ENCODE measurements at places on chromosomes 6 and 20.

- H3K27ac ChIP-seq, result no peak overlapping the region
- DNase-seq, result no peak
- H3K4me3 ChIP-seq, result no peak overlapping the region
- no peaks in the 10 kb centered on the region for H3K36me3 ChIP-seq
Observed at GRCh38 chr6:67493682-67494081, 1141.4 kb upstream of the ADGRB3 start.

DNA sequence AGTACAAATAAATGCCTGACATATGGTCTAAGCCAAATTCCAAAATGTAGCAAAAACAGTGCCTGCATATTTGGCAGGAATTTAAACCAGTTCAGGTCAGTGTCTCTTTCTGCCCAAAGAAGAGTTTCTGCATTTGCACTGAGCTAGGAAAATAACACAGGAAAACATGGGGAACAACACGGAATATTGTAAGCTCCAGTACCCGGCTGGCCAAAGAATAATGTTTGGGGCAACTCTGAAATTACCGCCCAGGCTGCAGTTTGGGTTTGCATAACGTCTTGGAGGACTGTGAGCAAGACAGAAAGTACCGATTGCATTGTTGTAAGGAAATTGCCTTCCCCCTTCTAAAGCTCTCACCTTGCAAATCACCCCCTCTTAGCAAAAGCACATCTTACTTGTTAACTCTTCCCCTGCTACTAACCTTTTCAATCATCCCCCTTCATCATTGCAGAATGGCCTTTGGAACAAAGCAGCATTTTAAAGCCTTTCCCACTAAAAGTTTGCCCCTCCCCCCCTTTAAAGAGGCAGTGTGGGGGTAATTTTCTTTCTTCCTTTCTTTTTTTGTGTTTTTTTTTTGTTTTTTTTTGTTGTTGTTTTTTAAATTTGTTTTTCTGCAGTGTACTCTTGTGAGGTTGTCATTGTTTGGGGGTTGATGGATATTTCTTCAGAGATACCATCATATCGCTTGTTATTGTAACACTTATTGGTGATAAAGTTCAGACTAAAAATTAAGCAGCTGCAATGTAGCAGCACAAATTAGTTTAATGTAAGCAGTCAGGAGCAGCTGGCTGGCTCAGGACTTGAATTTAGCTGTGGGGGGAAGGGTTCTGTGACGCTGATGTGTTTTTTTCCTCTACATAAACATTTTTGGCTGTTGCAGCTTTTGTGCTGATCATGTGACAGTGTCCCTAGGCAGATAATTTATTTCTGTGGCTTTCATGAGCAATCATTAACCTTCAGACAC, 100.0 kb upstream of the CITED2 start:
- no peak overlapping the region for H3K4me3 ChIP-seq
- peak overlapping the region; percentile 7 for H3K27ac ChIP-seq
- no peaks in the 10 kb centered on the region for H3K36me3 ChIP-seq
- no peaks in the 10 kb centered on the region for H3K27me3 ChIP-seq
- DNase-seq, result no peak

DNA sequence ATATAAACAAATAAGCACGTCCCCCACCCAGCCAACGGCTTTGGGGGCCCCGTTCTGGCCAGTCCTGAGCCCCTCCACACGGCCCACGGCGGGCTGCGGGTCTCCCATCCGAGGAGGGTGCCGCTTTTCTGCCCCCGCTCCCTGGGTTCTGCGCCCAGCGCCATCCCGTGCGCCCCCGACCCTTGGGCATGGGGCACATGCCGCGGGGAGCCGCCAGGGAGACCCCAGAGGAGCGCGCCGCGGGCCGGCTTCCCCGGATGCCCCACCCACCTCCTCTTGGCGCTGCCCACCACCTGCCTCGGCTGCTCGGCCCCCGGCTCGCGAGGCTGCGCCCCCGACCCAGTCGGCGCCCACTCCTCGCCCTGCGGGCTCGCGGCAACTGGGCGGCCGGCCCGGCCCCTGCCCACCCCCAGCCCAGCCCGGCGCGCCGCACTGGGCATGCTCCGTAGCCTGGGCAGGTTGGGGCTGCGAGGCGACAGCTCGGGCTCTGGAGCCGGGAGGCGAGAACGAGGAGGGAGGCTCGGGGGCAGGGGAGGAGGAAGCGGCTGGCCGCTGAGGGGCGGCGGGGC, 570 bp upstream of the PLCB4 start:
- H3K27me3 ChIP-seq, result no peaks in the 10 kb centered on the region
- no peaks in the 10 kb centered on the region for H3K36me3 ChIP-seq
- H3K4me3 ChIP-seq, result peak overlapping the region; percentile 77
- DNase-seq, result no peak
- no peaks in the 10 kb centered on the region for H3K4me1 ChIP-seq

- peaks cover 16% of the 10 kb centered on the region for H3K4me1 ChIP-seq
- no peak for DNase-seq
Observed at GRCh38 chr6:145042559-145042958, 692.8 kb downstream of the EPM2A start.

DNA sequence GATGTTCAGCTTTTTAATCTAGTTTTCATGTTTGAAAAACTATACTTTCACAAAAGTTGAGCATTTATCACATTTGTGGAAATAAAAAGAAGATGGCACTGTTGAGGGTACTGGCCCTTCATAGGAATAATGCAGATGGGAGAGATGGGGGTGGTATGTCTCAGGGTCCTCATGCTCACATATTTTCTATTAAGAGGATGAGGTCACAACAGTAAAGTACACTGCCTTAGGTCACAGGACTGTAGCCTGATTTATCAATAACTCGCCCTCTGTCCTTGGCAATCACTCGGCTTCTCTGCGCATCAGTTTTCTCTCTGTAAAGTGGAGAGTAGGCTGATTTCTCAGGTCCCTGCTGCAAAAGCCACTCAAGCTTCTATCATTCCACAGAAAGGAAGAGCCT, 55.9 kb downstream of the PPP1R3G start:
- H3K27ac ChIP-seq, result no peak overlapping the region
- H3K36me3 ChIP-seq, result no peaks in the 10 kb centered on the region
- no peaks in the 10 kb centered on the region for H3K4me1 ChIP-seq
- H3K27me3 ChIP-seq, result no peaks in the 10 kb centered on the region

DNA sequence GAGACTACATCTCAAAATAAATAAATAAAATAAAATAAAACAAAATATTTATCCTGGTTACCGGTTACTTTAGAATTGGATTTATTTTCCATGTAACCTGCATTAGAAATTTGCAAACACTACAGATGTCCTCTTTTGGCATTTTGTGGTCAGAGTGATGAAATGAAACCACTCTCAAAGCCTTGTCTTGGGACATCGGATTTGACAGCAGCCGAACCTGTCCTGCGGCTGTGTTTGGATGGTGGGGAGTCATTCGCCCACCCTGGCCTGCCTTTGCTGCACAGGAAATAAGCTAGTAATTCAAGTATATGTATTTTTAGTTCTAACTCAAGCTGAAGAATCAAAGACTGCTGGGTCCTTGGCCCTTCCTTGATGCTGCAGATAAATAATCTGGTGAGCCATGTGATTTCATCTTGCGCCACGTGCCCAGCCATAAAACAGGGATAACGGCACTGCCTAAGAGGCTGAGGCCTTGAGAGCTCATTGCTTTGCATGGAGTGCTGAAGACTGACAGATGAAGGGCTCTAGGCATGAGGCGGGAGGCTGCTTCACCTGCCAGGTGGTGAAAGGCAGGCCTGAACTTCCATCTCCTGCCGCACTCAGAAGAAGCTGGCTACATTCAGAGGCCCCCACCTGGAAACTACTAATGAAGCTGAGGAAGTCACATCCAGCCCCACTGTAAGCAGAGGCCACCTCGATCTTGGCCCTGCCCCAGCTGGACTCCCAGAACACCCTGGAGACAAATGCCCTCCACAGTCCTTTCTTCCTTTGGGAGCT, 76.9 kb downstream of the NOL4L start:
- no peak overlapping the region for H3K27ac ChIP-seq
- no peak overlapping the region for H3K4me3 ChIP-seq
- H3K27me3 ChIP-seq, result no peaks in the 10 kb centered on the region
- peaks cover 12% of the 10 kb centered on the region for H3K4me1 ChIP-seq
- no peaks in the 10 kb centered on the region for H3K36me3 ChIP-seq
- DNase-seq, result no peak

DNA sequence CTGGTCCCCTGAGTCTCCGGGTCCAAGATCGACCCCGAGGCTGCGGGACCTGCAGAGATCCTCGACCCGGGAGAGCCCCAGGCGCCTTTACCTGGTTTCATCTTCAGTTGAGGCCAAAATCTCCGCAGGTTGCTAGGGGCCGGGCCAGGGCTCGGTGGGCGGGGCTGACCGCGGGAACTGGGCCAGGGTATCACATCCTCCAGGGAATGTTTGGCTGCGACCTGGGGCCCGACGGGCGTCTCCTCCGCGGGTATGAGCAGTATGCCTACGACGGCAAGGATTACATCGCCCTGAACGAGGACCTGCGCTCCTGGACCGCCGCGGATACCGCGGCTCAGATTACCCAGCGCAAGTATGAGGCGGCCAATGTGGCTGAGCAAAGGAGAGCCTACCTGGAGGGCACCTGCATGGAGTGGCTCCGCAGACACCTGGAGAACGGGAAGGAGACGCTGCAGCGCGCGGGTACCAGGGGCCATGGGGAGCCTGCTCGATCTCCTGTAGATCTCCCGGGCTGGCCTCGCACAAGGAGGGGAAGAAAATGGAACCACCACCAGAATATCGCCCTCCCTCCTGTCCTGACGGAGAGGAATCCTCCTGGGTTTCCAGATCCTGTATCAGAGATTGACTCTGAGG, 53.8 kb upstream of the POLR1H start:
- H3K36me3 ChIP-seq, result no peaks in the 10 kb centered on the region
- H3K27me3 ChIP-seq, result no peaks in the 10 kb centered on the region
- peak overlapping the region; percentile 50 for H3K4me3 ChIP-seq
- DNase-seq, result no peak
- H3K4me1 ChIP-seq, result peaks cover 16% of the 10 kb centered on the region
- H3K27ac ChIP-seq, result peak overlapping the region; percentile 68

- no peak overlapping the region for H3K27ac ChIP-seq
- peaks cover 16% of the 10 kb centered on the region for H3K36me3 ChIP-seq
- no peaks in the 10 kb centered on the region for H3K27me3 ChIP-seq
- H3K4me1 ChIP-seq, result peaks cover 26% of the 10 kb centered on the region
- H3K4me3 ChIP-seq, result no peak overlapping the region
Observed at GRCh38 chr20:44109951-44110361, 77.0 kb downstream of the JPH2 start.

DNA sequence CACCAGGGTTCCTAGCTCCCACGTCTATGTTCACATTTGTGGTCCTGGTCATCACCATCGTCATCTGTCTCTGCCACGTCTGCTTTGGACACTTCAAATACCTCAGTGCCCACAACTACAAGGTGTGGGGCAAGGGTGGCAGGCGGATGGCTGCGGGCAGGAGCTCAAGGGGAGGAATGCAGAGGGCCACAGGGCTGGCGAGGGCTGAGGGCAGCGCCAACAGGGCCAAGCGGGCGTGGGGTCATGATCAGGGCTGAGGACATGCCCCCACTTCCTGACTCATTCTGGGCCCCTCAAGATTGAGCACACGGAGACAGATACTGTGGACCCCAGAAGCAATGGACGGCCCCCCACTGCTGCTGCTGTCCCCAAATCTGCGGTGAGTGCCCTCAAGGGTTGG, 4.6 kb upstream of the CAPN11 start:
- H3K27ac ChIP-seq, result no peak overlapping the region
- H3K4me1 ChIP-seq, result peaks cover 19% of the 10 kb centered on the region
- H3K36me3 ChIP-seq, result peaks cover 12% of the 10 kb centered on the region
- no peak overlapping the region for H3K4me3 ChIP-seq

DNA sequence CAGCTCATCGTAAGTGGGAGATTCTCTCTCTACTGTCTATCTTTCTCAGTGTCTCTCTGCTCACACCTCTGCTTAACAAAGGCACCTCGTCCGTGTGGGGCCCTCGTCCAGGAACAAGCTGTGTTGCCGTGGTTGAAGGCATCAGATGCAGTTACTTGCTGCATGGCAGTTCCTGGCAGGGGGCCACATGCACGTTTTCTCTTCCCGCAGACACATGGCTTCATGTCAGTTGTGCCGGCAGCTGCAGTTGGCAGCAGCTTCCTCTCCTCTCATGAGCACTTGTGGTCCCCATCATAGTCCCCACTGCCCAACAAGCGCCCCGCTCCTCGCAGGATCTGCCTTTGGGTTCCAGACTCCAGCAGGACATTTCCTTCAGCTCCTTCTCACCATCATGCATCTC, 7.1 kb upstream of the AFDN start:
- H3K27me3 ChIP-seq, result no peaks in the 10 kb centered on the region
- DNase-seq, result no peak
- H3K36me3 ChIP-seq, result no peaks in the 10 kb centered on the region
- no peak overlapping the region for H3K27ac ChIP-seq

DNA sequence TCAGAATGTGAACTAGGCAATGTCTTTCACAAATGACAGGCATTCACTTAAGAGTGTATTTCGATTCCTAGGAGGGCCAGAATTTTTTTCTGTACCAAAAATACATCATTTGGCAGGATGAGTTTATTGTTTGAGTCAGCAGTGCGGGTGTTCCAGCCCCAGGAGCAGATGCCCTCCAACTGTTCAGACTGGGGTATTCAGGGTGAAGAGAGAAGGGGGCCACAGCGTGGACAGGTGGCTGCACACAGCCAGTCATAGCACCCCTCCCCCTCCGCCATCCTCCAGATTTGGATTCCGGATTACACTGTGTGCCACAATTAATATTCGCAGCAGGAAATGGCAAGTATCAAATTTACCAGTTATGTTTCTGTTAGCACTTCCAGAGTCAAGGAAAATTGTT, 38.6 kb downstream of the RIPOR2 start:
- H3K4me1 ChIP-seq, result no peaks in the 10 kb centered on the region
- H3K27ac ChIP-seq, result no peak overlapping the region
- H3K27me3 ChIP-seq, result no peaks in the 10 kb centered on the region
- H3K4me3 ChIP-seq, result no peak overlapping the region
- no peaks in the 10 kb centered on the region for H3K36me3 ChIP-seq

GRCh38 chr6:36954262-36954931, at the start of gene PI16:
Gene PI16 (plus strand): TSS chr6:36954738. CDS start chr6:36954761, 23 bp downstream.
- H3K4me1 ChIP-seq, result no peaks in the 10 kb centered on the region
- DNase-seq, result peak; percentile 58
- H3K36me3 ChIP-seq, result no peaks in the 10 kb centered on the region
- no peak within 1 kb of the TSS for H3K27ac ChIP-seq
- no peaks in the 10 kb centered on the region for H3K27me3 ChIP-seq

GRCh38 chr6:120357447-120357846, 976.8 kb downstream of the TBC1D32 start:
- H3K27ac ChIP-seq, result no peak overlapping the region
- H3K36me3 ChIP-seq, result no peaks in the 10 kb centered on the region
- no peak overlapping the region for H3K4me3 ChIP-seq

- no peaks in the 10 kb centered on the region for H3K4me1 ChIP-seq
- no peak overlapping the region for H3K4me3 ChIP-seq
- H3K36me3 ChIP-seq, result no peaks in the 10 kb centered on the region
- no peak overlapping the region for H3K27ac ChIP-seq
- no peaks in the 10 kb centered on the region for H3K27me3 ChIP-seq
Observed at GRCh38 chr6:2807342-2808090, 34.1 kb downstream of the SERPINB1 start.

DNA sequence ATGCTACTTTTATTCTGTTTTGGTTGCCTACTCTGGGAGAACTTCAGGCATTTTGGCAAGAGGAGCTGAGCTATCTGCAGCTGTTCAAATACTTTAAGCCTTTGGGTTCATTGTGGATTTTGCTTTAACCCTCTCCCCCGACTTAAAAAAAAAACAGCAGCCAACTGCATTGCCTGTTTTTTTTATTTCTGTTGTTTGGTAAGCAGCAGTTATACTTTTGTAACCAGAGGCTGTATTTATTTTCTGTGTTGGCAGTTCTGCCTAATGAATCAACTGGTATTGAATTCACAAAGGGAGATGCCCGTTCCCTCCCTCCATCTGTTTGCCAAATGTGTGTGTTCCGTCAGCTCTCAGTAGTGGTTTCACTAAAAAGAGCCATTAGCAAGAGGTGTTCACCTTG, 484.0 kb downstream of the UTRN start:
- H3K4me1 ChIP-seq, result no peaks in the 10 kb centered on the region
- DNase-seq, result no peak
- peaks cover under 1% of the 10 kb centered on the region for H3K36me3 ChIP-seq
- no peak overlapping the region for H3K27ac ChIP-seq

GRCh38 chr20:18321316-18321715, 33.0 kb downstream of the ZNF133 start:
- no peak overlapping the region for H3K4me3 ChIP-seq
- H3K27ac ChIP-seq, result no peak overlapping the region
- H3K27me3 ChIP-seq, result no peaks in the 10 kb centered on the region
- H3K36me3 ChIP-seq, result peaks cover 6% of the 10 kb centered on the region
